ENCODE measurements at places on chromosomes 1 and 21.
A peak's percentile ranks its signal among the peaks of the same experiment; 100 is the strongest.

- no peak for ATAC-seq
These were observed 3.5 kb upstream of the TFF1 start for GRCh38 chr21:42369821-42370220.

DNA sequence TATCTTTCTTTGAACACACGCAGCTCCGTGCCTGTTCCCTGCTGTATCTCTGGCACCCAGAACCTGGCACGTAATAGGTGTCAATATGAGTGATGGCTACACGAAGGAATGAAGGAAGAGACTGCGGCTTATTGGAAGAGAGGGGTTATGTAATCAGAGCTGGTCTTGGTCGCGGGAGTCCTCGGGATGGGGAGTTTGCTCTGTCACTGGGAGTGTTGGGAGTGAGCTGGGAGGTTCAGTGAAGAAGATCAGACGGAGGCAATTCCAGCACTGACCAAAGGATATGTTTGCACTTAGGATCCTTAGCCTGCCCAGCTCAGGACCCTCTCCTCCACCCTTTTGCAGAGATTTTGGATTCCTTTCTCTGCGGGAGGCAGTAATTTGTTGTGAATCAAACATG lies 709.1 kb downstream of the PTPRU start:
- ATAC-seq, result no peak

DNA sequence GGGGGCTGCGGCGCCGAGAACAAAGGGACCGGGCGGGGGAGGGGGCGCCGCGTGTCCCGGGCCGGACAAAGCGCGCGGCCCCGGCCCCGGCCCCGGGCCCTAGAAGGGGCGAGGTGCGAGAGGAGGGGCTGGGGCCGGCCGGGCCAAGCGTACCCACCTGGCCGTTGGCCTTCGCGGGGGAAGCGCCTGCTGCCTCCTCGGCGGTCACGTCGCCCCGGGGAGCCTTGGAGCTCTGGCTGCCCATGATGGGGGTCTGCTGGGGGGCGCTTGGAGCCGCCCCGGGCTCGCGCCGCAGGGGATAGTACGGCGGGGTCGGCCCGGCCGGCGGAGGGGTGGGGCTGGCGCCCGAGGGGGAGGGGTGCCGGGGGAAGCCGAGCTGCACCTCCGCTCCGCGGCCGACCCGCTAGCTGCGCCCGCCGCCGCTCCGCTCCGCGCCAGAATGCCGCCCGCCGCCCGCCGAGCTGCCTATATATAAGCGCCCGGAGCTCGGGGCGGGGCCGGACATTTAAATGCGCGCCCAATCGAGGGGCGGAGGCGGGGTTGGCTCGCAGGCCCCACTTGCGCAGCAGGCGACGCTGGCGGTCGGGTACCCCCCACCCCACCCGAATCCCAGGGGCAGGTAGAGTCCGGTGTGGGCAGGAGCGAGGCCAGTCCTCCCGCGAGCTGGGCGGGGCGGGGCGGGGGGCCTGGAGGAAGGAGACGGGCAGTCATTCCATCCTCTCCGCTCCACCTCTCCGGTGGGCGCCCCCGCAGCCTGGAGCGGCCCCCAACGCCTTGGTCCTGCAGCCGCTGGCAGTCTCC lies at the start of gene MARCKSL1:
MARCKSL1 (minus strand) TSS at position 444 of the 801 bp plus-strand sequence; CDS start at position 244, 200 bp downstream.
- ATAC-seq, result peak; percentile 55

GRCh38 chr1:8297245-8297644 lies 20.7 kb upstream of the SLC45A1 start:
- ATAC-seq, result no peak

DNA sequence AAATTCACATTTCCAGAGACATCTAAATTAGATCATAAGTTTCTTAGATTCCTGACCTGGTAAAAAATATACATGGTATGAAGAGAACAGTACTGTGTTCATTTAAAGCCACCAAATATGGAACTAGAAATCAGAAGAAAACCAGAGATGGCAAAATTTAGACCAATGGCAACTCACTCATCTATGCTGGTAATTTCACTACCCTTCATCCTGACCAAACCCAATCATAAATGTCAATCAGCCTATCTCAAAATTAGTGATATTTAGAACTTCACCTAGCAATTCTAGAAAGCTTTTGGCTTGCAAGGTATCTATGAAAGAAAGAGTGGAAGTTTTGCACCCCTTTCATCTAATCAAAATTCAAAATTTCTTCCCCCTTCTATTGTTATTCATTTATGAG lies 107.7 kb downstream of the NIBAN1 start:
- no peak for ATAC-seq

DNA sequence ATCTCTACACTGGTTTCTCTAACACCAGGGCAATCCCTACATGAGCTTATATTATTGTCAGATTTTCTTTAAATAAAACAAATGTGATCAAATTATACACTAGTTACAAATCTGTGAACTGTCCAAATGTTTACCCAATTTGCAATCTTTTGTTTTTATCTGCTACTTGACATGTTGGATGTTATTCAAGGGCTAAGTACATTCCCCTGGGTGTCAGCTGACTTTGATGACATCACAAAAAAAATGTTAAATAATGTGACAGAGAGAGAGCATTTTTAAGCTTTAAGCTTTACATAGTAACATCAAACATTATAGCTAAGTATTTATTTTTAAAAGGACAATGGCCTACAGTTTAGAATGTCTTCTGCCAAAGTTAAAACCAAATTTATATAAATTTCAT lies 431.3 kb upstream of the PKN2 start:
- no peak for ATAC-seq

DNA sequence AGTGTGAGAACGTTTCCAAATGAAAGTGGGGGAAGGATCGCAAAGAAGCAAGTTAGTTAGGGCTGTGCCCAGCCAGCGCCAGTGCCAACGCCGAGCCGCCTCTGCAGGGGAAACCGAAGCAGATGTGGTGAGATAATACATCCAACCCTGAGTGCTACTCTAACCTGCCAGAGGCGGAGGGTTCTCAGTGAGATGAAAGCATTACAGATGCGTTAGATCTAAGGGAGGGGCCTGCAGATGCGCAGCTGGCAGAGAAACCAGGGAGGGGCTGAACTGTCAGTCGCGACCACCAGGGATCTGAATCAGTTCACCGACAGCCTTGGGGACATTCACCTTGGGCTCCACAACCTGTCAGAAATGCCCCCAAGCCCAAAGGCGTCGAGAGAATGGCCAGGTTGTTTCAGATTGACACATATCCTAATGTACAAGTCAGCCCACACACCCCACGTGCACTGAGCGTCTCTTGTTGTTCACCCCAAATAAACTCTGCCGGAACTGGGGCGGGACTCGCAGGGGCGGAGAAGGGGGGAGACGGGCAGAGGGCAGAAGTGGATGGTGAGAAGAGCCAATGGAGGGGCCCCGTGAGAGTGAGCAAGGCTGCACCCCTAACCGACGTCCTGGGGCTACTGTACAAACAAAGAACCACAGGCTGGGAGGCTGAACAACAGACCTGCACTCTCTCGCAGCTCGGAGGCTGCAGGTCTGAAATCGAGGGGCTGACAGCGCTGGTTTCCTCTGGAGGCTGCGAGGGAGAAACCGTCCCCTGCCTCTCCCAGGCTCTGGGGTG lies 8.7 kb upstream of the UMODL1 start:
- ATAC-seq, result peak; percentile 52

DNA sequence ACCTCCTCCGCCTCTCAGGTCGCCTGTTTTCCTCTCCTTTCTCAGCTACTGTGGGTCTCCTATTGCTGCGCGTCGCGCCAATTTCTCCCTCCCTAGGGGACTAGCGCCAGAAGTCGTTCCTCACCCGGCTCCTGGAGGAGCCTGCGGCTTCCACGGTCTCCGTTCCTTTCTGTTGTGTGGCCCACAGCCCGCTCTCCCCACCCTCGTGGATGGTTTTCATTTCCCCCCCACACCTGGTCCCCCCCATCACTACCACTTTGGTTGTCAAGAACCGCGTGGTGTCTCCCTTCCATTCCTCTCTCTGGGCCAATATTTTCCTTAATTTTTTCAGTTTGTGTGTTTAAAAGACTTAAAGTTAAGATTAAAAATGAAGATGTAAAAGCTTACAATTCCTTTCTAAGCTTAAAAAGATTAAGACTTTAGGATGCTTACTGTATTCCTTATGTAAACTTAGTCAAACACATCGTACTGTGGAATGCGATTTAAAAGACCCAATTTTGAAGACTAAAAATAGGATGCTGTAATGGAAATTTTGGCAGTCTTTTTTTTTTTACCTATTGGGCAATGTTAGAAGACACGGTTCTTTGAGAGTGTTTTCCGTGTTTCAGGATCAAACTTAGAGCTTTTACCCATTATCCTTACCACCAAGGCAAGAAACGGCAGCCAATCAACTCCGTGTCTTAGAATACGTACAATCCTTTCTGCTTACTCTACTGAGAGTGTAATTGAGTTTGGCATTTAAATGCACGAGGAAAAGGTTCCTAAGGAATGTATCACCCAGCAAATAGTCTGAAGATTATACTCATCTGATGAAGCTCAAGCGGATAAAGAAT lies 773 bp downstream of the CNST start:
- ATAC-seq, result peak; percentile 6

DNA sequence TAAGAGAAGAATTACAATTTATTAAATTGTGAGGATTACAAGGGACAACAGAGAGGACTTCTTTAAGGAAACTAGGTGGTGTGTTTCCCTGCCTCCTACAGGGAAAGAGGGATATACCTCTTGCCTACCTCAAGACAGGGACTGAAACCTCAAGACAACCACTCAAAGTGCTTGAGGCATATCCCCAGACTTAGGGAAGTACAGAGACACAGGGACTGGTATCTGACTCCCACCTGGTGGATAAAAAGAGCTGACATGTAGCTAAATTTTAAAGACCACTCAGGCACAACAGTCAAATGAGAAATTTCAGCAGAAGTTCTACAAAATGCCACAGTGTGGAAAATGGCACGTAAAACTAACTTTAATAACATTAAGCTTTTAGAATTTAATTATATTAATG lies 21.3 kb downstream of the DENND2C start:
- no peak for ATAC-seq

GRCh38 chr1:27346991-27347624 lies 5.3 kb downstream of the SYTL1 start:
- ATAC-seq, result no peak

- no peak for ATAC-seq
These were observed 79.6 kb downstream of the PSMG1 start for GRCh38 chr21:39103689-39104088.

DNA sequence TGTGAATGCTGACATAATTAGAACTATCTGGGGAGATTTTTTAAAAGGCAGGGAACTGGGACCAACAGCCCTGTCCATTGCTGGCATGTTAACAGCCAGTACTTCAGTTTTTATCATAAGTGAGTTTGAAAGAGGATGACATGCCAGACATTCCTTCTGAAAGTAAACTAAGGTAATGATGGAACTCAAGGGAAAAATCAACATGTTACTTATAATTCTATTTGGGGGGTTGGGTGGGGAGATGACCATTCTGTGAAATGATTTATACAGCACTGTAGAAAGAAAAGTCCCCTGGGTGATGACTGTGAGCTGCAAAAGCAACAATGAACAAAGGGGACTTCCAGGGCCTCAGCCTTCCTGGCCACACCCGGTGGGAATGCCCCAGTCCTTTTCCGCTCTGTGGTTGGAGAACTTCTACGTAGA lies 5.4 kb upstream of the LAMC2 start:
- ATAC-seq, result no peak

DNA sequence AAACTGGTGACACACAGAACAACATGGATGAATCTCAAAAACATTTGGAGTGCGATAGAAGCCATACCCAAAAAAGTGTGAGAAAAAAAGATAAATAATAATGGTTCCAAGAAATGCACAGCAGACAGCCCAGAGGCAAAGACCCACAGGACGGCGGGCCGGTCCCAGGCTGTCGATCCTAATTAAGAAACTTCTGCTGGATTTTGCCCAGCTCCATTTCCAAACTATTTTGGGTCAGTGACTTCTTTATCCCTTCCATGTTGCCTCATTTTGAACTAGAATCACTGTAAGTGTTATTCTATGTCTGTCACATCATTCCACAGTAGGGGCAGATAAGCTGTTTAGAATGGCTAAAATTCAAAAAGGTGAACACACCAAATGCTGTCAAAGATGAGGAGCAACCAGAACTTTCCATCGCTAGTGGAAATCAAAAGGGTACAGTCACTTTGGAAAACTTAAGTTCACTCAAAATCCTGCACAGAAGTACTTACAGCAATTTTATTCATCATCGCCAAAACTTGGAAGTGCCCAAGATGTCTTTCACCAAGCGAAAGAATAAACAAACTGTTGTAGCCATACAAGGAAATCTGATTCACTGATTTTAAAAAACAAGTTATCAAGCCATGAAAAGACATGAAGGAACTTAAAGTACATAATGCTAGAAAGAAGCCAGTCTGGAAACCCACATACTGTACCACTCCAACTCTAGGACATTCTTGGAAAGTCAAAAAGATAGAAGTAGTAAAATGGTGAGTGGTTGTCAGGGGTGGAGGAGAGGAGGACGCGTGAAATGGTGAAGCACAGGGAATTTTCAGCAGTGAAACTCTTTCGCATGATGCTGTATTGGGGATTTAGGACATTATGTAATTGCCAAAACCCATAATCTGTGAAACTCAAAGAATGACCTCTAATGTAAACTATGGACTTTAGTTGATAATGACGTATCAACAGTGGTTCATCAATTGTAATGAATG lies 7.5 kb downstream of the NBPF1 start:
- no peak for ATAC-seq

DNA sequence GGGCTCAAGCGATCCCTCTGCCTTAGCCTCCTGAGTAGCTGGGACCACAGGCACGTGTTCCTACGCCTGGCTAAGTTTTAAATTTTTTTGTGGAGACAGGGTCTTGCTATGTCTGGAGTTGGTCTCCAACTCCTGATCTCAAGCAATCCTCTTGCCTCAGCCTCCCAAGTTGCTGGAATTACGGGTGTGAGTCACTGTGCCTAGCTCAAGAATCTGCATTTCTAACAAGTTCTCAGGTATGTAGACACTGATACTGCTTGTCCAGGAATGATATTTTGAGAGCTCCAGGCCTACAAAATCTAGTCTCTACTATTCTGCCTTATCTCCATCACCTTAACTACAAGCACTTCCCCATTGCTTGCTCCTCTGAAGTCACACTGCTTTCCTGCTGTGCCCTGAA lies 22.3 kb downstream of the ANGPTL7 start:
- no peak for ATAC-seq

GRCh38 chr1:213277036-213277435 lies 226.0 kb downstream of the RPS6KC1 start:
- ATAC-seq, result no peak

GRCh38 chr21:28396421-28396820 lies 596.3 kb downstream of the LTN1 start:
- no peak for ATAC-seq

GRCh38 chr1:31483012-31483946 lies 70.3 kb downstream of the SERINC2 start:
- ATAC-seq, result no peak

GRCh38 chr21:16514316-16514715 lies 784.5 kb downstream of the USP25 start:
- no peak for ATAC-seq

GRCh38 chr1:36367798-36368197 lies 17.9 kb downstream of the STK40 start:
- no peak for ATAC-seq
